ENCODE measurements at places on chromosomes 7 and 10.

DNA sequence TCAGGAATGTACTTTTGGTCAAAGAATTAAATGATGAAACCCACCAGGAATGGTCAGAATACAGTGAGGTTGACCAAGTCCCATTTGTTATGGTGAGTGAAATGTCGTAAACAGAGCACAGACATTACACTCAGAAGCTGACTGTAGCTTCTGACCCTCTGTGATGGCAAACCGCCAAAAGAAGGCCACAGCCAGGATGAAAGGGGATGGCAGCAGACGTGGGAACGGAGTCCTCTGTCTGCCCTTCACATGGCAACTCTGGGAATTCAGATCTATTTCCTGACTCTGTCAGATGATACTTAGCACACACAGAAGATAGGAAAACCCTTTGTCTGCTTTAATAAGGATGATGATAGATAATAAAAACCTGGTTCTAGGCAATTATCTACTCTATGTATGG lies 757.1 kb downstream of the SORCS3 start:
- DNase-seq: no peak

- no peak for DNase-seq
Measured at GRCh38 chr7:37853468-37853867, 5.1 kb downstream of the NME8 start.

DNA sequence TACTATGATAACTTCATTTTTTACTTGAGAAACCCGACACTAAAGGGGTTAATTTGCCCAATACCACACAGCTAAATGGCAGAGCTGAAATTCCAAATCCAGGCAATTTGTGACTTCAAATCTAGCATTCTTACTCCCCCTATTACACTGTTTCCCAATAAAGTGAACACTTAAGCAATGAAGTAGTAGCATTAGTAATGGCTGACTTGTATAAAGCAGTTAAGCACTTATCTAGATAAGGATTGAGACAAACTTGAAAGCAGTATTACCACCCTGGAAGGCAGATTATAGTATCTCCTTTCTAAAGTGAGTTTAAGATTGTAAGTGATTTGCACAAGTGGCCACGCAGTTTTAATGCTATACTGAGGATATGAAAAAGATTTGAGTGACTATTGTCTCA lies 39.3 kb downstream of the WASL start:
- DNase-seq: no peak

- DNase-seq: no peak
Measured at GRCh38 chr7:12655161-12655560, 32.3 kb upstream of the ARL4A start.

DNA sequence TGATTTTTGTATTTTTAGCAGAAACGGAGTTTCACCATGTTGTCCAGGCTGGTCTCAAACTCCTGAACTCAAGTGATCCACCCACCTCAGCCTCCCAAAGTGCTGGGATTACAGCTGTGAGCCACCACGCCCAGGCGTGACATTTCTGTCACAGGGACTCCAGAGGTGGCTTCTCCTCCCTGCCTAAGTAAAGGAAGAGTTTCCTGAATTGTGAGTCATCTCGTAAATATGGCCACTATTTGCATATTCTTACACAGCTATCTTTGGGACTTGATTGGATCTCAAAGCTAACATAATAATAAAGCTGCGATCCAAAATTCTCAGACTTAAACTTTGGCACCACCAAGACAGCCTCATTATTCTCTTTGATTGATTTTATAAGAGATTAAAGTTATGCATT lies 50.1 kb downstream of the ADARB2 start:
- DNase-seq: no peak

Measured in SHP77 treated with DMSO at 0.1 percent for 48 hours (cell line).